ENCODE measurements at places on chromosomes 1 and 21.
A peak's percentile ranks its signal among the peaks of the same experiment; 100 is the strongest.

DNA sequence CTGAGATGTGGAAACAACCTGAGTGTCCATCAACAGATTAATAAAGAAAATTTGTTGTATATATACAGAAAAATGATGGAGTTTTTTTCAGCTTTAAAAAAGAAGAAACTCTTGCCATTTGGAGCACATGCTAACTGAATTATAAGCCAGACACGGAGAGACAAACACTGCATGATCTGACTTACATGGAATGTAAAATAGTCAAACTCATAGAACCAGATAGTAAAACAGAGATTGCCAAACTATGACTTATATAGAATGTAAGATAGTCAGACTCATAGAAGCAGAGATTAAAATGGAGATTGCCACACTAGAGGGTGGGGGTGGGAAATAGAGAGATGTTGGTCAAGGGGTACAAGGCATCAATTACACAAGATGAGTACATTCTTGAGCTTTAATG, 1786.6 kb downstream of the PLA2G4A start:
- DNase-seq = peak; percentile 46

DNA sequence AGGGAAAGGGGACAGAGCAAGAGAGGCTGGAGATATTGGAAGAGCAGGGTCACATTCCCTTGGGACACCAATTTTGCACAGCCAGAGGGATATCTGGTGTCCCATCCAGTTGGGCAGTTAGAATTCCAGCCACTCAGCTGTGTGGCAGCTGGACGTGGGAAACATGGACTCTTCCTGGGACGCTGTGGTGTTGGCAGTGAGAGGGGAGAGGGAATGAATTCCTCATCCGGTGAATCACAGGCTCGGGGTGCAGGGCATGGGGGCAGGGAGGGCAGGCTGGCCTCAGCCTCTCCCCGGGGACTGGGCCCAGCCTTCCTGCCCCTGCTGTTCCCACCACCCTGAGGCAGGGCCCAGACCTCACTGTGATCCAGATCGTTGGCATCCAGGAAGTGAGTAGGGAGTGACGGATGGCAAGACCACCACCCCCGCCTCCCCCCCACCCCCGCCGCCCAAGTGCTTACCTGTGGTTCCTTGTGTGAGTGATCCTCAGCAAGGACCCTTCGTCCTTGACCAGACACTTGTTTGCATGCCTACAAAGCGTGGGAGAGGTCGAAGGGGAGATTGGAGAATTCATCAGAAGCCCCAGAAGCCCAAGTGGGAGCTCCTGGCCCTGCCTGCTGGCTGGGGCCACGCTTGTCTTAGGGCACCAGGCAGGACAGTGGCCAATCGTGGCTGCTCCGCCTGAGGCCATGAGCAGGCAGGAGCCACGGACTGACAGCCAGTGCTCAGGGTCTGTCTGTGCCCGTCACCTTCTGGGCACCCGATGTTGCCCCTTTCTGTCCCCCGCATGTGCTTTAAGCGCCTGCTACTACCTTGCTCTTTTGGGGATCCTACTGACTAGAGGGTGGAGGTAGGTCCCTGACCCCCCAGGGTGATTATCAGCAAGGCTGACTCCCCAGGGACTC, 8.7 kb downstream of the WNT3A start:
- DNase-seq = no peak

GRCh38 chr1:220880726-220881506, 1.7 kb downstream of the HLX start:
- DNase-seq = no peak

- DNase-seq = no peak
These were observed 64.7 kb downstream of the PRDM16 start for GRCh38 chr1:3133686-3134085.

GRCh38 chr1:185351734-185352466, 34.9 kb upstream of the IVNS1ABP start:
- no peak for DNase-seq

- DNase-seq = no peak
These were observed 90.6 kb downstream of the ATP6V1G3 start for GRCh38 chr1:198449727-198450433.

DNA sequence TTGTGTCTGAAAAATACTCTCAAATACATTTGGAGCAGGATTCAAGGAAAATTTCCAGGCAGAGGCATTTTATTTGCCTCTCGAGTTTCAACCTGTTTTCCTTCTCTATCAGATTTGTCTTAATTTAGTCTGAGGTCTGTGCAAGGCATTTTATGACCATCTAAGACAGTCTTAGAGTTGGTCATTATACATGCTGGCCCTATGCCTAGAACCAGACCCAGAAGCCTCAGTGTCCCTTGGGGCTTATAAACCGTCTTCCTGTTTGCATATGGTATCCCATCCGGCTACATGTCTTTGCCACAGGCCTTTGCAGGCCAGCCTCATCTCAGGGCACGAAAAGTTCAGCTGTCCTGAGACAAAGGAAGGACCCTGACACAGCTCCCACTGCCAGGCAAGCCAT, 346.1 kb downstream of the SIPA1L2 start:
- no peak for DNase-seq

DNA sequence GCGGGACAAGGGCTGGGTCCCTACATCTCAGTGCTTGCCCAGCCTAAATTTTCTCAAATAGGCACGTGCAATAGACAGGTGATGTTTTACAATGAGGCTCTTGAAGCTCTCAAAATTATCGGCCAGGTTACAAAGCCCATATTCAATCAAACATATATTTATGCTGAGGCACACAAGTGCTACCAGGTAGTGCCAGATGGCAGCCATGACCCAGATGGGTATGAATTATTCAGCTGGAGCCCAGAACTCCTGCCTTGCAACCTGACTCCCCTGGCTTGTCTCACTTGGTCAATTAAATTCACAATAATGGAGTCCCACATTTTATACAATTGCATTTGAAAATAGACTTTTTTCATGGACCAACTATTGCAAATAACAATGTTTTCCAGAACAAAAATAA, 12.3 kb upstream of the ADAM30 start:
- no peak for DNase-seq

DNA sequence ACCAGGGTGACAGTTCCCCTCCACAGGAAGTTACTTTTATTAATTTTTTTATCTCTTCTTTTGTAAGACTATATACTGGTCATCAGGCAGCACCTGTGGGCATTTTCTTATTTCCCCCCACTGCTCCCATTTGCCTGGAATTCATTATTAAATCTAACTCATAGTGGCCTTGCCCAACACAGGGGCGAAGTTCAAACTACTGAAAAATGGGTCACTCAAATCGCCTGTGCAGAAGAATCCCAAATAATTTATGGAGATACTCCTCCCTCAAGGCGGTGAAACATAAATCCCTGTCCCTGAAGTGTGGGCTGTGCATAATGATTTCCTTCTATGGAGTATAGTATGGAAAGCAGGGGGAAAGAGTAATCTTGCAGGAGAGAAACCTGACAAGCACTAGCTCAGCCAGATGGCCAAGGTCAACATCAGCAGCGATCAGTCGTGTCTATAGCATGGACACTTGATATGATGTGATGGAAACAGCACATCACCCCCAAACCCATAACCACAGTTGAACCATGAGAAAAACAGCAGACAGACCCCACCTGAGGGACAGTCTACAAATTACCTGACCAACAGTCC, 7.9 kb downstream of the CAMK2N1 start:
- no peak for DNase-seq

DNA sequence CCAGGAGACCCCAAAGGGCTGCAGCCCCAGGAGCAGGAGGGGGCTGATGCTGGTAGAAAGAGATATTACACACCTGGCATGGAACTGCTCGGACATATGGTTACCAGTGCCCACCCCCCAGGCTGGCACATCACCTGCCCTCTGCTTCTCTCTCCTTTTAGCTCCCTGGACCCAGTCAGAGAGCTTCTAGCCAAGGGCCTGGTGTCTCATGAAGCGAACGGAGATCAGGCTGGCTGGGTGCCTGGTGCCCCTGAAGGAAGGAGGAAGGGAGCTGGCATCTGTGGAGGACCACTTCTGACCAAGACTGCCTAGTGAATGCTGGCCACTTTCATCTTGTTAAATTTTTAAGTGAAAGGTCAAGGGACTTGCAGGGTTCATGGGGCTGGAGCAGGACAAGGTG, 53.1 kb downstream of the FOXO6 start:
- DNase-seq = no peak

DNA sequence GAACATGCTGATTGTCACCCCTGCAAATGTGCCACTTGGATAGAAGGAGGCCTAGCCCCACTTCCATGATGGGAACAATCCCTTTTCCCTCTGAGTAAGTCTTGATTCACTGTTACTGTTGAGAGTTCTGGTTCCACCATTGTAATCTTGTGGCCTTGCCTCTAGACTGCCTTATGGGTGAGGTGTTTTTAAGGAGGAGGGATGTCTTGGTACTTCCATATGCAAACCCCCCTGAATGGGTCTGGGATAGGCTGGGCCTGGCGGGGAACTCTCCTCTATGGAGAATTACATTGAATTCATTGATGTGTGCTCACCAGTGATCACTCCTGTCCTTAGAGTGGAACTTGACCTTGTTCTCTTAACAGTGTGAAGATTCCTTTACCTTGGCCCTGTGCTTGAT, 5.8 kb downstream of the GALNT2 start:
- DNase-seq = no peak

DNA sequence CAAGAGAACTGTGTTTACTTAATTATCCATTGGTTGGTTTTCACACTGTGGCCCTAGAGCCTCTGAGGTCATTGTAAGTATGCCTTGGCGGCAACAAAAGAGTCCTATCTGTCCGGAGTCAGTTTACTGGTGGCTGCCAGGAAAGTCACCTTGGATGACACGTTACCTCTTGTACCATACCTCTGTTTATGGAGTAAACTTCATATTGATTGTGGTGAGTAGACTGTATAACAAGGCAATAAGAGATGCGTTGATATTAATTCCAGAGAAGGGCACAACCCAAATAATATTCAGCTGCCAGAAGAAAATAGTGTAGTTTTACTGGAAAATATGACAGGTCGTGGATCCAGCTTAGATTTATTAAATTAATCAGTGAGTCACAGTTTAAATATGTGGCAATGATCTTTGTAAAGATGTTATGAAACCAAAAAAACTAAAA, 20.4 kb upstream of the KIF14 start:
- no peak for DNase-seq

DNA sequence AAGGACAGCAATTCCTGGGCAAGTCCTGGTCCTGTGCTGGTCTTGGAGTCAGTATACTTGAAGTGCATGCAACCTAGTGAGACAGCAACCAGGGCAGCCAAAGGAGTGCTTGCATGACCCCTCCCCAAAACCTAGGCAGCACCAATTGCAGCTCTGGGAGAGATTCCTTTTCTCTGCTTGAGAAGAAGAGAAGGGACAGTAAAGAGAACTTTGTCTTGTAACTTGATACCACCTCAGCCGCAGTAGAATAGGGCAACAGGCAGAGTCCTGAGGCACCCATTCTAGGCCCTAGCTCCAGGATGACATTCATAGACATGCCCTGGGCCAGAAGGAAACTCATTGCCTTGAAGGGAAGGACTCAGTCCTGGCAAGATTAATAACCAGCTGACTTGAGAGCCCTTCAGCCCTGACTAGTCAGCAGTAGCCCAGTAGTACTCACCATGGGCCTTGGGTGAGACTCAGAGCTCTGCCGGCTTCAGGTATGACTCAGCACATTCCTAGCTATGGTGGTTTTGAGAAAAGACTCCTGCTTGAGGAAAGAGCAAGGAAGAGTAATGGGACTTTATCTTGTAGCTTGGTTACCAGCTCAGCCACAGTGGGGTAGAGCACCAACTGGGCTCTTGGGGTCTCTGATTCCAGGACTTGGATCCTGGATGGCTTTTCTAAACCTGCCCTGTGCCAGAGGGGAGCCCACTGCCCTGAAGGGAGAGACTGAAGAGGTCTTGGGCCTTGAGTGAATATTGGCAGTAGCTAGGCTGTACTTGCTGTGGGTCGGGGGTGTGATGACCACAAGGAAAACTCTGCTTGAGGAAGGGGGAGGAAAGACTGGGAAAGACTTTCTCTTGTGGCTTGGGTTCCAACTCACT, 51.7 kb upstream of the ACADM start:
- DNase-seq = peak; percentile 60

DNA sequence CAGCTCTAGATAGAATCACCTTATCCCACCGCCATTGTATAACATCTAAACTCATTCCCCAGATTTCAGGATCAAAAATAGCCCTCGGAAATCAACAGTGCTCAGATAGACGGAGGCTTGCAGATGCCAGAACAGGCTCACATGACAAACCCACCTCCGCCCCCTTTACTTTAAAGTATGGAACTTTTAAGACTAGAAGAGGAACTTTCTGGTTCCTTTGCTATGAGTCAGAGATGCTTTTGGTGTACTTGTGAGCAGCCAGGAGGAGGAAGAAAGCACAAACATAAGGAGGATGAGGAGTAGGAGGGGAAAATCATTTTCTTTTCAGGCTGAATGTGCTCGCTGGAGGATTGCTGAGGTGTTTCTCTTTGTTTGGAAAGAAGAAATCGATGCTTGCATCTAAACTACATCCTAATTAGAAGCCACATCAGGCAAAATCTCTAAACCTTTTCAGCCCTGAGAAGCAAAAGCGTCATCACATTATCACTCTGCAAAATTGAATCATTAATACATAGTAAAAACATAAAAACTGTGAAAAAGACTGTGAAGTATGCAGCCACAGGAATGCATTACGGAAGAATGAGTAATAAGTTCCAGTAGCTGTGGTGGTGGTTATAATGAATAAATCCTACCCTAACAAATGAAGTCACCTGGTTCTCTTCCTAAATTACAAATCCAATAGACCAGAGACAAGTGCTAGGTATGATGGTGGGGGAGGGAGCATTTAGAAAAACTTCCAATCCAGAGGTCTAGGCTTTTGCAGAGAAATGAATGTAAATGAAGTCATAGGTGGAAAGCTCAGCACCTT, 251.3 kb downstream of the KCNH1 start:
- peak; percentile 24 for DNase-seq

DNA sequence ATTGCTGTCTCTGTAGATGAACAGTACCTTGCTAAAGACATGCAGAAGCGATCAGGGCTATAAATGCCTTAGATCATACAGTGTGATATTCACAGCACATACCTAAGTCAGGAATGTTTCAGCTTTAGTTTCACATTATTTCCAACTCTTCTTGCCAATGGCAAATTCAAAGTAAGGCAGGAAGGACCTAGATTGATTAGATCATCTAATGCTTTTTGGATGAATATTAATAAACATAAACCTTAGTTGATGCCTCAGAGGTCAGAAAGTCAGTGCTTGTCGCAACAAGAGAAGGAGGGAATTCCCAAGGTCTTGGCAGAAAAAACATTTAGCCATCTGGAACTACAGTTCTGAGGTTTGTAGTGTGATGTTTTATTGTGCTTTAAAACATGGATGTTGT, 122.3 kb downstream of the TNFSF18 start:
- DNase-seq = peak; percentile 65

DNA sequence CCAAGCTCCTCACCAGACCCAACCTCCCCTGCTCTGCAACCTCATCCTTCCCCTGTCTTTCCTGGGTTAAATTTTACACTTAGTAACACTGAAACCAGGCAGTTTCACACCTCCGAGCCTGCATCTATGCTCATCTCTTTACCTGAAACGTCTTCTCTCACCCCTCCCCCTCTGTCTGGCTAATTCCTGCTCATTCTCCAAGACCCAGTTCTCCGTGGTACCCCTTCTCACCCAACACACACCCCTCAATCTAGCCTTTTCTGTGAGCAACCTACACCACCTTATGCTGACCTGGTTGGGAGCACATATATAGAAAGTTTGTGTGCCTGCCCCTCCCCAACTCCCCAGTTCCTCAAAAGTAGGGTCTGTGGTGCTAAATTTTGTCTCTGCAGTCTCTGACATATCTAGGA, 3.7 kb upstream of the KIAA1614 start:
- no peak for DNase-seq

GRCh38 chr1:47709019-47709871, 271.4 kb downstream of the FOXD2 start:
- DNase-seq = no peak
